NCI-H748 treated with DMSO at 0.1 percent for 48 hours (cell line): ENCODE measurements at places on chromosomes 7 and 10.

DNA sequence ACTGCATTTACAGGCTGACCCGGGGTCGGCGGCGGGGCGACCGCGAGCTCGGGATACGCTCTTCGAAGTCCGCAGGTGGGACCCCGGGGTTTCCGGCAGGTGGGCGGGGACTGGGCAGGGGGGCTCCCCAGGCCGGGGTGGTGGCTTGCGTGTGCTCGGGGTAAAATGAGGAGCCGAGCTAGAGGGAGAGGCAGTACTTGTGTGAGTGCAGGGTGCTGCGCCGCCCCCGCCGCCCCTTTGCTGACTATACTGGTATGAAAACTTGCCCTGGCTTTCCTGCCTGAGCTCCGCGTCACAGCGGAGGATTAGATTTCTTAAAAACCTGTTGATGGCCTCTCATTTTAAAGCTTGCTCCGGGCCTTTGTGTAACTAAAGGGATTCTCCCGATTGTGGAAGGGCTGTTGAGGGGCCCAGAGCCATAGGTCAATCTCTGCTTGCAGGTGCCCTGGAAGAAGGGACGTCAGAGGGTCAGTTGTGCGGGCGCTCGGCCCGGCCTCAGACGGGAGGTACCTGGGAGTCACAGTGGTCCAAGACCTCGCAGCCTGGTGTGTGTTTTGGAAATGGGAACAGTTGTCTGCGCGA lies 488 bp downstream of the ARMC10 start:
- peak; percentile 55 for DNase-seq

DNA sequence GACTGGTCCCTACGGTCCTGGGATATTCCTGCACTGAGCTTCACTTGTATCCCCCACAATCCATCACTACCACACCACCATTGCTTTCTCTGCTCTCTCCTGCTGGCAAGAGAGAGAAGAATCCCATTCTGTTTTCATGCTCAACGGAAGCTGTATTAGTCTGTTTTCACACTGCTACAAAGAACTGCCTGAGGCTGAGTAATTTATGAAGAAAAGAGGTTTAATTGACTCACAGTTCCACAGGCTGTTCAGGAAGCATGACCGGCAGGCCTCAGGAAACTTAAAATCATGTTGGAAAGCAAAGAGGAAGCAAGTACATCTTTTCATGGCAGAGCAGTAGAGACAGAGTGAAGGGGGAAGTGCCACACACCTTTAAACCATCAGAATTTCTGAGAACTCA lies 260.4 kb upstream of the LYZL1 start:
- no peak for DNase-seq

DNA sequence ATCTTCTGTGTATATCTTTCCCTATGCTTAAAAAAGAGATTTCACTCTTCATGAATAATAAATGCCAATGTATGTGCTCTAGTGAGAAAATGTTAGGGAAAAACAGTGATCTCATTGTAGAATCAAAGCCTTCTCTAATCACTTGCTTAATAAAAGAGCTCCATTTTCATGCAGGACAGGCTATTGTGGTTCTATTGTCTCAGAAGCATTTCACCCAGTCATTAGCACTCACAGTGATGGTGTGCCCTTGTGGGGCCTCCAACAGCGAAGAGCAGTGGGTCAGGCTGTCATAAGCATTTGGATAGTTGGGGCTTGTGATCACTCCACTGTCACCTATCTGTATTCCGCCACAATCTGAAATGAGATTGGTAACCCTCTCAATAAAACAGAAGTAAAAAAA lies 83.9 kb upstream of the RSU1 start:
- no peak for DNase-seq

GRCh38 chr10:27190508-27190907 lies 35.4 kb downstream of the MASTL start:
- DNase-seq, result no peak

DNA sequence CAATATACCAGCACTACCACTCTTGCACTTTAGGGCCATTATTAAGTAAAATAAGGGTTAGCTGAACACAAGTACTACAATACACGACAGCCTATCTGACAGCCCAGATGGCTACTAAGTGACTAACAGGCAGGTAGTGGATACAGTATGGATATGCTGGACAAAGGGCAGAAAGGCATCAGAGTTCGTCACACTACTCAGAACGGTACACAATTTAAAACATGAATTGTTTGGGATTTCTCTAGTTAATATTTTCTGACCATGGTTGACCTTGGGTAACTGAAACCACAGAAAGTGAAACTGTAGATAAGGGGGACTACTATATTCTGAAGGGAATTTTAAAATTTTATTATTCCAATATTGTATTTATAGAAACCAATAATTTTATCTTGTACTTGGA lies 101.3 kb upstream of the SKAP2 start:
- DNase-seq, result no peak

- no peak for DNase-seq
These were observed 51.5 kb upstream of the MYL10 start for GRCh38 chr7:101680406-101681145.
